NCI-H2171 (cell line): ENCODE measurements at places on chromosomes 1 and 21.

- DNase-seq = no peak
Measured at GRCh38 chr1:228152097-228152917, 2.6 kb downstream of the GJC2 start.

DNA sequence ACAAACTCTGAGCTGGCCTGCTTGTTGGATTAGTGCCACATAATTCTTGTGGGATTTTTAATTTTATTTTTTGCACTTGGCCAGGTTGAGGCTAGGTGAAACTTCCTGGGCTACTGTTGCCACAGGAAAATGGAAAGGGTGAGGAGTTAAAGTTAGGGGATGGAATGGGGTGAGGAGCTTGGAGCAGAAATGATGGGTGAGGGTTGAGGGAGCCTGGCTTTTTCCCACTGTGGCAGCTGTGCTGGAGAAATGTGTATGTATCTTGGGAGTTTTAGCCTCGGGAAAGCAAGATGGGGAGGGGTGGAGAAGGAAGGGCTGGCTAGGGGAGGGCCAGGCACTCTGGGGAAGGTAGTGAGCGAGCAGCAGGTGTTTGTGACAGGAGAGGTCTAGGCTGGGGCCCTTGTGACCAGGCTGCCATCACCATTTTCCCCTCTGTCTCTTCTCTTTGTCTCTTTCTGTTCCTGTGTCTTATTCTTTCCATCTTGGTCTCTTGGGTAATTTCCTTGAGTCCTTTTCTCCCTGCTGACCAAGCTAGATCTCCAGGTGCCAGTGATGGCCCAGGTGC lies 2.0 kb downstream of the ZNF687 start:
- no peak for DNase-seq

DNA sequence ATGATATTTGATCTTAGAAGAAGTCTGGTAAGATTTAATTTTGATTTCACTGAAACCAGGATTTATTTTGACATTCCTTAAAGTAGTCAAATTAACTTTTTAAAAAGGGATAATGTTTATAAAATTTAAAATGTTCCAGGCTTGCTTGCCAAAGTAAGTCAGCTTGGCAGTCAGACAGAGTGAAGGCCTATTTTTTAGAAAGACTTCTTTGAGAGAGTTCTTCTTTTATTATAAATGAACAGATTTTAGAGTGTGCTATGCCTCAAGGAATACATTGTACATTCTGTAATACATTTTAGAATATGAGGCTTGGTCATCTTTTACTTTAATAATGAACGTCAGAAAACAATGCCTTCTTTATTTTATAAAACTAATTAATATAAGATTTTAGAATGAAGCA lies 138.7 kb downstream of the DISP1 start:
- no peak for DNase-seq

DNA sequence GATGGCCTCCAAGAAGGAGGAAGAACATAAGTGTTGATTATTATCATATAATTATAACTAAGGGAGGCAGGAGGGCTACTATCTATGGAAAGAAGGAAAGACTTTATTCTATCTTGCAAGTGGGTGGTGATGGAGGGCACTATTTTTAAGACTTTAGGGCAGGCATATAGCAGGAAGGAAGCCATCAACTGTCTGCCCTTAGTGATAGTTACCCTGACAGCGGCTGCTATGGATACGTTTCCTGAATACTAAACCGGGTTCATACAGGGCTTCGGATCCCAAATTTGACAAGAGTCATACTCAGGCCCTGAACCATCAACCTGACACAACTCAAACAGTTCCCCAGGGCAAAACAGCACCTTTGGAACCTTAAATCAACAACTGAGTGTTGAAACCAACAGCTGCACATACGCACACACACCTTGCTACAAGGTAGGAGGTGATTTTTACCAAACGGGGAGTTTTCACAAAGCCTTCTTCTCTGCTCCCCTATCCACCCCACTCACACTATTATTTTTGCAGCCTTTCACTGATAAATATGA lies 397.2 kb downstream of the OMA1 start:
- no peak for DNase-seq

DNA sequence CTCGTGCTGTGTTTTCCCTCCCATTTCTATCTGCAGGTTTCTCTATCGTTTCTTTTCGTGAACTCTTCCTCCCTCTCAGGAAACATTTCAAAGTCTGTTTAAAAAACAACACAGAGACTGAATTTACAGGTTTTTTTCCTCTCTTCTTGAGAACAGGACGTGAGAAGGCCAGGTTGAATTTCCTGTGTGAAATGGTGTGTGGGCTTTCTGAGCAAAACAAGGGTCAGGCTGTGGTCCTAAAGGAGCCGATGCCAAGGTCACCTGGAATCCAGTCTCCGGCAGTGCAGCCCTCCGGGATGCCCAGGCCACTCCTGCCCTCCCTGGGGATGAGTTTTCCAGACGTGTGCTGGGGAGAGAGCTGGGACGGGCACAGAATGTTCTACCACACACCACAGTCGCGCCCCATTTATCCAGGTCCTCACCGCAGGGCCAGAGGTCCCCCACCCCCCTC lies 62.7 kb upstream of the RUNX3 start:
- no peak for DNase-seq

DNA sequence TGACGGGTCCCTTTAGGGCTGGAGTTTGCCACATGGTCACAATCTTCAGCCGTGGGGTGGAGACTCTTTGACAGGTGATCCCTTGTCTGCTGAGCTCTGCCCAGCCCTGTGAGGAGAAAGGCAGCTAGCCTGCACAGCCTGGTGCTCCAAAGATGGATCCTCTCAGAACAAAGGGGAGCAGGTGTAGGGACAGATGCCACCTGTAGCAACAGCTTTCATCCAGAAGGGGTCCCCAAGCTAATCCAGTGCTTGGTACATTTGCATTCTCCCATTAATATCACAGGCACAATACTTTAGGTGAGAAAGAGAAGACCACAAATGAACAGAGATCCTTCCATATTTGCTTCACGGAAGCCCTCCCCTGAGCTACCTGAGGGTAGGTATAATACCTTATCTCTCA lies 93.2 kb downstream of the CCDC185 start:
- peak; percentile 47 for DNase-seq

GRCh38 chr1:158089925-158090637 lies 90.6 kb upstream of the CD1D start:
- no peak for DNase-seq

DNA sequence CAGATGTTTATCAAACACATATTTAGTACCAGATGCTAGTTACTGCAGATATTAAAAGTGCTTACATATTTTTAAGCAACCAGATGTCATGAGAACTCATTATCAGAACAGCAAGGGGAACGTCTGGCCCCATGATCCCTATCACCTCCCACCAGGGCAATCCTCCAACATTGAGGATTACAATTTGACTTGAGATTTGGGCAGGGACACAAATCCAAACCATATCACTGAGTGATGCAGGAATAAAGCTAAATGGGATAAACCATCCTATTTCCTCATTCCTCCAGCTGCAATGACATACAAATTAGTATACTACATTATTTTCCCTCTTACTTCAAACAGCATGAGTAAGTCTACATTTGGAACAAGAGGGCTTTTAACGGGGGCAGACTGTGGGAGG lies 3.1 kb upstream of the KCNK2 start:
- no peak for DNase-seq

DNA sequence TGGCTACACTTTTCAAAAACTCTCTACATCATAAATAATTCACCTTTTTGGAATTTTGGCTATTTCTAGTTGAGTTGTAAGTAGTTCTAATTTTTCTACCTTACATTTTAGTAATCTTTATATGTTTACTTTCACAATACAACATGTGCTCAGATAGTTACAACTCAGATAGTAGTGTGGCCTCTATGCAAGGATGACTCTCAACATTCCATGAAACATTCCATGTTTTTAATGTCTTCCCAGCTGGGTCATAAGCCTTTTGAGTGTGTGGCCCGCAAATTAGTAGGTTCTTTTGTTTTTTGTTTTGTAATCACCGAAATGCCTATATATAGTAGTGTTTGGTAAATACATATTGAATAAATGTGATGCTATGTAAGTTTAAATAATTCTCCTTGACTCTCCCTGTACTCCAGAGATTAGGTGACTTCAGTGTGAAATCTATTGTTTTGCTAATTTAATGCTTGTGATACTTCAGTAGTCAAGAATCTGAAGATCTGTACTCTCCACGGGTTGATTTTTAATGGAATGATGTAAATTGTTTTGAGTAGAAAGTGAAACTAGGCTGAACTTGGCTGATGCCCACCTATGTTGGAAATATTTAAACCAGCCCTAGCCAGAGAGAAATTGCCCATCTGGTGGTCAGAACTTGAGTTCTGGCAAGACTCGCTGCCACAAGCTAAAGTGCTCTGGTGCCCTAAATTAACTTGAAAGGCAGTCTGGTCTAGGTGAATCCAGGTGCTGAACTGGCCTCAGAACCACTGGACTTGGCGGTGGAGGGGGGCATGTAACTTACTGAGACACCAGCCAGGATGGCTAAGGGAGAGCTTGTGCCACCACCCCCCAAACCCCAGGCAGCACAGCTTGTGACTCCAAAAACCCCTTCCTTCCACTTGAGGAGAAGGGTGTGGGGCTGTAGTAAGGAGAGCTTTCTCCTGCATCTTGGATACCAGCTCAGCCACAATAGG lies 165.6 kb downstream of the USP25 start:
- no peak for DNase-seq

DNA sequence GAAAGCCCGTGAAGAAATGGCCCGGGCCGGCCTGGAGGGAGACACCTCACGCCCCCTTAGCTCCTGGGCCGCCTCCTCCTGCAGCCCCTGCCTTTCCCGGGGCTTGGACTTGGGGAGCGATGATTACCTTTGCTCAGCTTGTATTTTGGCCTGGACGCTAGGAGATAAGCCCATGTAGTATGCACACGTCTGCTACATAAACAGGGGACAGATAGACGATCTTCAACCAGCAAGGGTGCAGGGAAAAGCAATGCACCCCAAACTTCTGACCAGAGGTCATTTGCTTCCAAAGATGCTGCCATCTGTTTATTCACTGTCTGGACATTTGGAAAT lies 936 bp downstream of the TP73 start:
- no peak for DNase-seq

DNA sequence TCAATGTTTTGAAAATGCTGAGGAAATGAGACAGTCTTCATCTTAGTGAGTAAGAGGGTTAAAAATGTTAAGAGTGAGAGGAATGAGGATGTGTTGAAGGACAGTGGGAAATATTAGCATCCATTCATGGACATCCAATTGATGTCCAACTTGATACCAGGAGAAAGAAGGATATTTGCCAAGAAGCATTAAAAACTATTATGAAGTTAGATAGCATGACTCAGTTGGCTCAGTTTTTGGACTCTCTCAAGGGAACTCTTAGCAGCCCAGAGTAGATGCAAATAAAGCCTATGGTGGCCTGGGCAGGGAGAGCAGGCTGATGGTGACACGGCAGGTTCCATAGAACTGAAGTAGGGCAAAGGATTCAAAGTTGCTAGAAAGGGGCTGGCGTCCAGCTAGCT lies 171.0 kb downstream of the ZZZ3 start:
- no peak for DNase-seq

DNA sequence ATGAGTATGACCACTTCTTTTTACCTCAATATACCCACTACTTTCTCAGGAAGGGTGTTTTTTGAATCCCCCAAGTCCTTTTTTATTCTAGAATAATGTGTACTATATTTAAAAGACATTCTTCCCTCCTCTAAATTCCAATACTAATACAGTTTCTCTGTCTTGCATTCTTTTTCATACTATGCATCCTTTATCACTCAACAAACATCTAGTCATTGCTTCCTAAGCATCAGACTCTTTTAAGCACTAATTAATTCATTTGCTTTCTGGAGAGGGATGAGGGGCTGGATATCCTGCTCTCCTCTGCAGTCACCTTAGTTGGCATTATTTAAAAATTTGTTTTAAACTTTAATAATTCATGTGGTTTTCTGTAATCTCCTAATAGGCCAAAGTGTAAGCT lies 838.8 kb downstream of the KCNT2 start:
- no peak for DNase-seq

- DNase-seq = no peak
Measured at GRCh38 chr1:109386054-109386717, 11.5 kb downstream of the SORT1 start.

- DNase-seq = peak; percentile 9
Measured at GRCh38 chr1:19029191-19030085, 73.0 kb upstream of the IFFO2 start.

- DNase-seq = no peak
Measured at GRCh38 chr1:172616195-172616594, 42.7 kb upstream of the FASLG start.

GRCh38 chr1:107262467-107263286 lies 121.8 kb downstream of the NTNG1 start:
- DNase-seq = no peak

GRCh38 chr1:58724483-58724882 lies 24.6 kb upstream of the MYSM1 start:
- no peak for DNase-seq

GRCh38 chr1:95012389-95012788 lies 60.4 kb downstream of the ALG14 start:
- peak; percentile 7 for DNase-seq

GRCh38 chr1:115815694-115816093 lies 25.2 kb downstream of the NHLH2 start:
- no peak for DNase-seq

DNA sequence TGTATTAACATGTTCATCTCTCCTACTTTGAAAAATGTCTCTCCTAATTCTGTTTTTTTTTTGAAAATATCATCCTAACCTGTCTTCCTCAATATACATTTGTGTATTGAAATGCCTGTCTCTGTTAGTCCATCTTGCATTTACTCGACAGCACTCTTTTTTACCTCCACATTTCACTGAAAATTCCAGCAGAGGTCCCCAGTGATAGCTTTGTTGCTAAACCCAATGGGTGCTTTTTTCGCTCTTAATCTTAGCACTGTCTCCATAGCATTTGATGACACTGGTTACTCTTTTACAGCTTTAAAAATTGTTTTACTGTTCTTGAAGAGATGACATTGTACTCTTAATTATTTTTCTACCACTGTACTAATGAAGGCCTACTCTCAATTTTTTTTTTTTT lies 10.8 kb downstream of the OSBPL9 start:
- no peak for DNase-seq

GRCh38 chr21:25331286-25331685 lies 276.0 kb downstream of the MRPL39 start:
- DNase-seq = no peak

DNA sequence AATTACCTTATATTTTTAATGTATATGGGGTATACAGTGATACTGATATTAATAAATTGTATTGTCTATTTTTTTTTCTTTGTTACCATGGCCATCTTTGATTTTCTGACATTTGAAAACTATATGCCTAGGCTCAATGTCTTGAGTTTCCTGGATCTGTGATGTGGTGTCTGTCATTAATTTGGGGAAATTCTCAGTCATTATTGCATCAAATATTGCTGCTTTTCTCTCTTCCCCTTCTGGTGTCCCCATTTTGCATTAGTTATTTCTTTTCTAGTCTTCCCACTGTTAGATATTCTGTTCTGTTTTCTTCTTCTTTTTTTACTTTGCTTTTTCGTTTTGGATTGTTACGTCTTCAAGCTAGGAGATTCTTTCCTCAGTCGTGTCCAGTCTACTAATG lies 33.8 kb downstream of the ZBTB40 start:
- DNase-seq = no peak

GRCh38 chr1:24999426-24999825 lies 69.3 kb upstream of the RUNX3 start:
- DNase-seq = no peak
